K562 (cell line): ENCODE measurements at places on chromosomes 4 and X.

- DNase-seq: no peak
Measured at GRCh38 chr4:184420881-184421416, 53.4 kb downstream of the IRF2 start.

- DNase-seq: no peak
Measured at GRCh38 chr4:112633477-112634235, 3.1 kb downstream of the ZGRF1 start.

- no peak for DNase-seq
Measured at GRCh38 chr4:101192244-101192643, 155.1 kb downstream of the PPP3CA start.

DNA sequence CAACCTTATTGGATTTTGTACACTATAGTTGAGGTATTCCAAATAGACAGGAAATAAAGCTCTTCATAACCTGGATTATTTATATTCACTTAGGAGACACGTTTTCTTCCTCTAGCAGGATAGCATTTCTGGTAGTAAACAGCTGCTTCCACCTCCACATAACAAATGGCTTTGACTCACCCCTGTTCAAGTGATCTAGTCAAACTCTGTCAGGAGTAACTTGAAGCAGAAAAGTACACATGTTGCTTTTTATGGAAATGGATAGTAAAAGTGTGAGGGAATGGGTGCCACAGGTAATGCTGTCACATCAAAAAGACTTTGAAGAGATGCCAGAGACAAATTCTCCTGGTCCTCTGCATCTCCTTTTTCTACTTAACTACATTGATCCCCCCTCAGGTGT lies 258.7 kb upstream of the SLC7A11 start:
- no peak for DNase-seq

- no peak for DNase-seq
Measured at GRCh38 chrX:128582036-128582435, 529.8 kb upstream of the ACTRT1 start.

- DNase-seq: no peak
Measured at GRCh38 chrX:154540897-154541535, 5.6 kb downstream of the G6PD start.

- DNase-seq: no peak
Measured at GRCh38 chrX:124426288-124427169, 80.2 kb downstream of the SH2D1A start.

GRCh38 chr4:17580969-17581368 lies 4.0 kb downstream of the LAP3 start:
- no peak for DNase-seq

- DNase-seq: no peak
Measured at GRCh38 chr4:170698334-170698733, 608.6 kb upstream of the AADAT start.

- DNase-seq: no peak
Measured at GRCh38 chrX:83529950-83530349, 21.9 kb downstream of the POU3F4 start.

DNA sequence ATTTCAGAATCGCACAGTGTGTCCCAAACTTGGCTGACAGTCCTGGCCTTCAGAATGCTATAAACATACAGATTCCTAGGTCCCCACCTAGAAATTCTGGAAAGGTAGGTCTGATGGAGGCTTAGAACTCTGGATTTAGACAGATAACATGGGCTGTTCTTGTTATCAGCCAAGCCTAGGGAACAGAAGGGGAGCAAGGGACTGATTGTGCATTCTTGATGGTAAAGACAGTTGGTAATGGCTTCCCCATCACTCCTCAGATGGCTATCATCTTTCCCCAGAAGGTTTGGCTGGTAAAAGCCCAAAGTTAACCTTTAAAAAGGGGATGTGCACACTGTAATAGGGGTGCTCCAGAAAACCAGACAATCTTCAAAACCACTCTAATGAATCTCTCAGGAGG lies 35.7 kb downstream of the DIPK2B start:
- DNase-seq: peak; percentile 48
